ENCODE measurements at places on chromosomes 1 and 21. TPM values are rescaled to one million over a fixed set of nuclear protein-coding genes. Genes with fewer than 3 reads are reported as not detected.

DNA sequence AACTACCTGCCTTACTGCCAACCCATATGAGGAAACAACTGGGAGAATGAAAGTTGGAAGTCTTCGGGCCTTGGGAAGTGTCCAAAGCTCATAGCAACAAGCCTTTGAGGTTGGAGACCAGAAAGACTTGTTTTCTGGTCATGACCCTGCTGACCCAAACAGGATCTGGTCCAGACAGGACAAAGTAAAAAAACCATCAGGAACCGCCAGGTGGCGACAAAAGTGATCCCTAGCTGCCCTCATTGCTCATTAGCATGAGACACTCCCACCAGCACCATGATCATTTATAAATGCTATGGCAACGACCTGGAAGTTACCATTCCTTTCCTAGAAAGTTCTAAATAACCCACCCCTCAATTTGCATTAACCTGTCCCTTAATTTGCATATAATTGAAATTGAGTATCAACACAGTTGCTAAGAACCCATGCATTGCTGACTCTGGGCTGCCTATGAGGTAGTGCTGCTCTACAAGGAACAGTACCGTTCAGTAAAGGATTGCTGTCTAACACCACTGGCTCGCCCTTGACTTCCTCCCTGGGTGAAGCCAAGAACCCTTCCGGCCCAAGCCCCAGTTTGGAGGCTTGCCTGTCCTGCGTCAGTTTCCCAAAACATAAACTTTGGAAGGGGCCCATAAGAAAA, 89.0 kb downstream of the URB2 start:
- no peak overlapping the region for H3K27ac ChIP-seq
- no peaks in the 10 kb centered on the region for H3K36me3 ChIP-seq
- no peaks in the 10 kb centered on the region for H3K27me3 ChIP-seq
- DNase-seq: no peak

DNA sequence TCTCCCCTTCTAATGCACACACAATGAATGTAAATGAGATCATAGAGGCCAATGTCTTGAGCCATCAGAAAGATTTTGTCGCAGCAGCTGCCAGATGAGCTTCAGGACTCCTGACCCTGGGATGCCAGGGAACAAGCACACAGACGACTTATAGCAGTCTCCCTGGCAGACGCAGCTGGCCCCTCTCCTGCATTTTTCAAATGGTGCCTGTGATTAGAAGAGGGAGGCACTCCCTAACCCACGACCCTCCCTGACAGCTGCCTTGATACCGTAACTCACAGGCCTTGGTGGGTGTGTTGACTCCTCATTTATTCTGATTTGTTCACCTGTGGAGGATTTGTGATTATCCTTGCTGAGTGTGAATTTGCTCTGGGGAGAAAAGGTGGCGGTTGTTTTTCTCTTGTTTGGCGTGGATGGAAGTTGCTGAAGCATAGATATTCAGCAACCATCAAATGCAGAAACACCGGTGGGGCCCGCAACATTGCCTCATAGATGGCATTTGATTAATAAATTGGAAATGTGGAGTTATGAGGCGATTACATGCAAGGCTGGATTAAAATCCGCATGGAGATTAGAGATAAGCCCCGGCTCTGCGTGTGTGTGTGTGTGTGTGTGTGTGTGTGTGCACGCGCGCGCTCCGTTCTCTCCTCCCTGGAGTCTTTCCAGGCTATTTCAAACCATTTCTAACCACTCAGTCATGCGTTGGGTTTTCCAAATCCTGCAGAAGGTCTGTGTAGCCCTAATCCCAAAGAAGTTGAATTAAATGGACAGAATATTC, 2.1 kb upstream of the RD3 start:
- no peaks in the 10 kb centered on the region for H3K36me3 ChIP-seq
- H3K4me1 ChIP-seq: no peaks in the 10 kb centered on the region
- no peak overlapping the region for H3K4me3 ChIP-seq
- H3K27me3 ChIP-seq: no peaks in the 10 kb centered on the region

- H3K27me3 ChIP-seq: no peaks in the 10 kb centered on the region
- no peak overlapping the region for H3K27ac ChIP-seq
- H3K36me3 ChIP-seq: peaks cover 8% of the 10 kb centered on the region
- DNase-seq: no peak
Measured at GRCh38 chr1:234369784-234370183, 3.5 kb upstream of the COA6 start.

The PKN2 gene
- total RNA-seq: 15.5 TPM

The ARMH1 gene
- total RNA-seq: 144 TPM

The FLG2 gene
- total RNA-seq: not detected

All from activated naive CD8-positive, alpha-beta T cell treated with anti-CD3 and anti-CD28 coated beads for 36 hours (primary cell).